Stimulated activated CD4-positive, alpha-beta T cell treated with anti-CD3 and anti-CD28 coated beads, TNF-alpha, amount 100 ng/mL, for 24 hours (primary cell): ENCODE measurements at places on chromosomes 12 and 14.

GRCh38 chr12:93247313-93247991 is 130.3 kb upstream of the NUDT4 start:
- DNase-seq, result no peak

DNA sequence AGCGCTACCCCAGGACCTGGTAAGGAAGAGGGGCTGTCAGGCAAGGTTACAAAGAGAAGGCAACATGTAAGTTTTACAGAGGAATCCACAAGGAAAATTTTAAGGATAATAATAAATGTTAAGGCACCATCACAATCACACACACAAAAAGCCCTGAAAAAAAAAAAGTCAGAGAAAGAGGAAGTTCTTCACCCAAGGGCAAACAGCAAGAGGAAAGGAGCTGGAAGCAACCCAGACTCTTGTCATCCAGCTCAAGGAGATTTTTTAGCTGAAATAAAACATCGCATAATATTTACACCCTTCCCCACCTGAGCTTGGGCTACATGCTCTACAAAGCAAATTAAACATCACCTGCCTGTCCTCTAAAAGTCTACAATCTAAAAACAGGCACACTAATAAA is 9.5 kb downstream of the SPTB start:
- DNase-seq, result no peak

DNA sequence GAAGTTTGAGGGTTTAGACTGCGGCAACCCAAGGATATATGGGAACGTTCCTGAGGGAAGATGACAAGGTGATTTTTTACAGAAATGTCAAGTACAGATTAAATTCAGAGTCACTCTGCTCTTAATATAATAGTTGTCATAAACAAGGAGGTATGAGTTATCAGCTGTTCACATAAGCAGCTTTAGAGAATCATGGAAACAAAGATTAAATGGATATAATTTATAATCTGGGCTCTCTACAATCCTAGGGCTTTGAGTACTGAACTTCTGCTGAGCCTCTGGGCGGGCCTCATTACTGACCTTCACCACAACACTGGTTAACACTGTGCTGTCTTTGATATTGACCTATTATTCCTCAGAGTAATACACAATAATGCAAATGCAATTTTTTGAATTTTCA is 577.8 kb downstream of the RPS29 start:
- DNase-seq, result no peak

DNA sequence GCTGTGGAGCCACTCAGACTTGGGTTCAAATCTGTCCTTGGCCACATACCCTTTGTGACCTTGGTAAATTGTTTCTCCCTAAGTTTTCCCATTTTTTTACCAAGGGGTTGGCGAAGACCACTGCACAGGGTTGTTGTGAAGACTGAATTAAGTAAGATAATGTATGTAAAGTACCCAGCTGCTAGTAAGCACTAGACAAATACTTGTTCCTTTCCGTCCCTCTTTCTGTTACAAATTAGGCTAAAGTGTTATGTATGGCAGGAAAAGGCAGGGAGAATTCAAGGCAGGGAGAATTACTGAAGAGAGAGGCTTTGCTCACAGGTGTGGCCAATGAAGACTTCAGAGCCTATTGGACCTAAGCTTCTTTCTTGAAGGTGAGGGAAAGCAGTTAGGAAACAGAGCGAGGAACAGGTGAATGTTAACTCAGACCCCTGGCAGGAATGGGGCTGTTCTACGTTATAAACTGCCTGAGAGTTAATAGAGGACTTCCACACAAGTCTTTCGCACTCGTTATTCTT is 25.9 kb downstream of the ABHD12B start:
- no peak for DNase-seq

DNA sequence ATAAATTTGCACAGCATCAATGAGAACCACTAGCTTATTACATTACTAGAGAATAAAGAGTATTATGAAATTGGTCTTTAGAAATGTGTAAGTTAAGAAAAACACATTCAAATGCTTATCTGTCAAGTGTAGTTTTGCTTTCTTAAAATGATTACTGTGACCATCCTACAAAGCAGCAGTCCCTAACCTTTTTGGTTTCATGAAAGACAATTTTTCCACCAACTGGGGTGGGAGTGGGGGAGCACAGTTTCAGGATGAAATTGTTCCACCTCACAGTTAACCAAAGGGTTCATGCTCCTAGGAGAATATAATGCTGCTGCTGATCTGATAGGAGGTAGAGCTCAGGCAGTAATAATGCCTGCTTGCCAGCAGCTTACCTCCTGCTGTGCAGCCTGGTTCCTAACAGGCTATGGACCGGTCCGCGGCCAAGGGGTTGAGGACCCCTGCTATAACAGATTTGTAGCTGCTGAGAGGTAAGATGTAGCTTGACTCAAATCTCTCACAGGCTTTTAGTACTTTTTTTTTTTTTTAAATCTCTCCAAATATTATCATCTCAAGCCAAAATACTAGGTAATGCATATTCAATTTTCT is 45.4 kb downstream of the PPP4R3A start:
- DNase-seq, result no peak

DNA sequence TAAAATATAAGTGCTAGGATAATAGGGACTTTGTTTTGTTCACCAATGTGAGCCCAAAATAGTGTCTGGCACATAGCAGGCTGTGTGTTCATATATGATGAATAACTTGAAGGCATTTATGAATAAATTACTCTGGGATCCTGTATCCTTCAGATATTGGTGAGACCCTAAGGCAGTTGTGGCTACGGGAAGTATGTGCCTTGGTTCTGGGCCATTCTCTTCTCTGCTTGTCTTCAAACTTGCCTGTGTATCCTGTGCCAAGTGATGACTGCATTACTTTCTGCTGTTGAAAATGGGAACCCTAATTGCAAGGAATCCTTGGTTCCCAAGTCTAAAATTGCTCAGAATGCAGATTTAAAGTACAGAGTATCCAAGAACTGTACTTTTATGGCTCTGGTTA is 67.6 kb upstream of the KTN1 start:
- DNase-seq, result no peak

GRCh38 chr12:19846574-19846973 is 407.3 kb downstream of the AEBP2 start:
- DNase-seq, result no peak

- DNase-seq, result no peak
Measured at GRCh38 chr12:123858176-123858575, 96.1 kb downstream of the DNAH10 start.

DNA sequence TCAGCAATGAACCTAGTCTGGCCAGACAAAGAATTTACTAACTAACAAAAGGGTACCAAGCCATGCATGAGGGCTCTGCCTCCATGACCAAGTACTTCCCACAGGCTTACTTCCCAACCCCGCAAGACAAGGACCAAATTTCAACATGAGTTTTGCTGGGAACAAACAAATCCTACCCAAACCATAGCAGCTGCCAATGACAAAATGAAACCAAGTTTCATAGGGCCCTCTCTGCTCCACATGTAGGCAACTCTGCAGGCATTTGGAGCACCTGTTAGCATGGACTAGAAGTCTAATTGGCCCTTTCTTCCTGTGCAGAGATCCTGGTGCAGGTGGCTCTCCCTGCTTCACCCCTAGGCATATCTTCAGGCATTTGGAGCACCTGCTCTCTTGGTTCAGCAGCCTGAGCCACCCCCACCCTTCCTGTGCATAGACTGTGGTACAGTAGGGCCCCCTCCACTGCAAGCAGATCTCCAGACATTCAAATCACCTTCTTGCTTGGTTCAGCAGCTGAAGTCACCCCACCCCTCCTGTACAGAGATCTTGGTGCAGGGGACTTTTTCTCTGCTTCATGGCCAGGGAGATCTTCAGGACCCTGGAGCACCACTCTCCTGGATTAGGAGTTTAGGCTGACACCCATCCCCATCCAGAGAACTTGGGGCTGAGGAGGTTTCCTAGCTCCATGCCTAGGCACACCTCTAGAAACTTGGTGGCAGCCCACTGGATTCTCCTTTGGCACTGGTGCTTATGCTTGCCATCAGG is 308.7 kb downstream of the RPAP3 start:
- no peak for DNase-seq

DNA sequence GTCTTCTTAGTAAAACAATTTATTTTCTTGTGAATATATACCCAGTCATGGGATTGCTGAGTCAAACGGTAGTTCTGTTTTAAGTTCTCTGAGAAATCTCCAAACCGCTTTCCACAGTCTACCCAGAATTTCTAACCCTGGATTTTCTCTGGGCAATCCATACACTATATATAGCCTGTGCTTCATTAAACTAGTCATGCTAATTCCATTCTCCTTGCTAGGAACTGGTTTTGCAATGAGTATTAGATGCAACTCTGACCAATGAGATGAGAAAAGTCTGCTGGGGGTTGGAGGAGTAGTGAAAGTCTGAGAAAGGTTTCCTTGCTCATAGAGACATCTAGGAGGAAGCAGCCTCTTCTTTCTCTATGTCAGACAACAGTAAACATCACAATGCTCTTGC is 196.1 kb upstream of the CDKN3 start:
- DNase-seq, result no peak
